ENCODE measurements at places on chromosomes 1 and 21.
A peak's percentile ranks its signal among the peaks of the same experiment; 100 is the strongest.

- DNase-seq = no peak
These were observed 51.2 kb downstream of the DNTTIP2 start for GRCh38 chr1:93827633-93828366.

DNA sequence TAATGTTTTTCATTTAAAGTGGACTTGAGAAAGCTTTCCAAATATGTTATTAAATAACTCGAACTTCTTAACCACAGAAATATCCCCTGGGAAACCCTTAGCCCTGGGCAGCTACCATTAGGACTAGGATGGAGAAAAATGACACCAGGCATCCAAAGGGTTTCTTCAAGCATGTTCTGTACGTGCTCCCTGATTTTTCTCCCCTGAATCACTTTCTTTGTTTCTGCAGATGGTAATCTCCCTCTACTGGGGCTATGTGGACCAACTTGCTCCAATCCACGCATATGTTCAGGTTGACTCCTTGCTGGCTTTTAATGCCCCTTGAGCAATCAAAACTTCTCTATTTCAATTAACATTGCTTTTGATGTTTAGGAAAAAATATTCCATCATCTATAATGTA is 312.7 kb upstream of the C1orf87 start:
- no peak for DNase-seq

DNA sequence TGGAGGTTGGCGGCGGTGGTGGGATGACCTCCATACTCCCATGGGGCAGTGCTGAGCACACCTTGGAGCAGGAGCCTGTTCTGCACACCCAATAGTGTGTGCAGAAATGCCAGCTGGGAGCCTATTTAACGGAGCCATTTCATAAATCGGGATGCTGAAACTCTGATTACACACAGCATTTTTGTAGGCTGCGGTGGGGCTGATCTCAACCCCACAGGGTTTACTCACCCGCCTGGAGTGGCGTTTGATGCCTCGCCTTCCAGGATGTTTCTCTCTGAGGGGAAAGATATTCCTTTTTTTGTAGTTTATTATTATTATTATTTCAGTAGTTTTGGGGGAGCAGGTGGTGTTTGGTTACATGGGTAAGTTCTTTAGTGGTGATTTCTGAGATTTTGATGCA is 82.6 kb upstream of the WDR26 start:
- no peak for DNase-seq

- peak; percentile 30 for DNase-seq
These were observed 85.0 kb downstream of the ATP1A1 start for GRCh38 chr1:116457946-116458604.

DNA sequence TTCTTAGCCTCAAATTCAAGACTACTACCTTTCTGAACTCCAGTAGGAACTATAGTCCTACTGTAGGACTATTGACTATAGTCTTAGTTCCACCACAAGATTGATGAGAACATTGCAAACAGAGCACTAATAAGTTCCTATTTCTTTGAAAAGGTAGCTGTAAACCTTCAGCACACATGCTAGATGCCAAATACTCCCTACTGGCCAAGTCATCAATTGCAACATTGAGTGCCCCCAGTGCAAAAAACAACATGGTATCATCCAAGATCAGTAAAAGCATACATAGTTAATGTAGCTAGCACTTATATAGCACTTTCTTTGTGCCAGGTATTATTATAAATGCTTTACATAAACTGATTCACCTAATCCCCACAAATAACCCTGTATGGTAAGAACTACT is 99.8 kb downstream of the MRPL39 start:
- DNase-seq = no peak

DNA sequence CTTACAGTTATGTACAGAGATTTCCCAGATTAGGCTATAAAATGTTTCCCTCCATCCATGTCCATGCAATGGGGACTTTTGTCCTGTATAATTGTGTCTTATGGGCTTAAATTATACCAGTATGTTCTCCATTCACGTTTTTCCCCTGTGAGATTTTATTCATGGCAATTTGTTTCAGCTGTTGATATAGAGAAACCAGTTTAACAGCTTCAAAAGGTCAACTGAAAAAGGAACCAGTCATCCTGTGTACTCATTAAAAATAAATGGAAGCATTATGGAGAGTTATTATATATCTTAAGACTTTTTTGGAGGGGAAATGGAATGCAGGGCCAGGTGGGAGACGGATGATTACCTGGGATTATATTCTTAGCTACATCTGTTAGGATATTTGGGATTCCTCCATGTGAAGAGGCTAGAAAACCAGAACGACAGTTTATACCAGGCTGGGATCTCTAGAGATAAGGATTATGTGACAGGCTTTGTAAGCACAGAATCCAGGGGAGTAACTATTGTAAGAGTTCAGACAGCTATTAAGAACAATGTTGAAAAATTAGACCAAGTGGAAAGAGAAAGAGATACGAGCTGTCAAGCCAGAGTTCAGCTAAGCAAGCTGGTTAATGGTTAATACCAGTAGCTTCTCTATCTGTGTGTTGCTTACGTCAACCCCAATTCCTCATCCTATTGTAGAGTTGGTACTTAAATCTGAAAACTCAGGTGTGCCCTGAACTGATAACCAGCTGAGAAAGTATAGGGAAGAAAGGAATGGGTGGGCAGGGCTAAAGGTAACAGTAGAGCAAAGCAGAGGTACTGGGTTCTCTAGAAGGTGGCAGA is 12.4 kb upstream of the ZNF697 start:
- DNase-seq = no peak

GRCh38 chr1:119285482-119285881 is 83.1 kb upstream of the HAO2 start:
- no peak for DNase-seq
